ENCODE measurements at places on chromosomes 12 and 14.
A peak's percentile ranks its signal among the peaks of the same experiment; 100 is the strongest.

- peak; percentile 61 for DNase-seq
Measured at GRCh38 chr14:33934043-33934750, 16.7 kb downstream of the EGLN3 start.

GRCh38 chr14:102734436-102734835, 42.8 kb upstream of the TRAF3 start:
- DNase-seq = no peak

- DNase-seq = no peak
Measured at GRCh38 chr14:75372260-75372659, 55.6 kb upstream of the JDP2 start.

GRCh38 chr14:68947802-68948201, 31.3 kb downstream of the ACTN1 start:
- peak; percentile 59 for DNase-seq

DNA sequence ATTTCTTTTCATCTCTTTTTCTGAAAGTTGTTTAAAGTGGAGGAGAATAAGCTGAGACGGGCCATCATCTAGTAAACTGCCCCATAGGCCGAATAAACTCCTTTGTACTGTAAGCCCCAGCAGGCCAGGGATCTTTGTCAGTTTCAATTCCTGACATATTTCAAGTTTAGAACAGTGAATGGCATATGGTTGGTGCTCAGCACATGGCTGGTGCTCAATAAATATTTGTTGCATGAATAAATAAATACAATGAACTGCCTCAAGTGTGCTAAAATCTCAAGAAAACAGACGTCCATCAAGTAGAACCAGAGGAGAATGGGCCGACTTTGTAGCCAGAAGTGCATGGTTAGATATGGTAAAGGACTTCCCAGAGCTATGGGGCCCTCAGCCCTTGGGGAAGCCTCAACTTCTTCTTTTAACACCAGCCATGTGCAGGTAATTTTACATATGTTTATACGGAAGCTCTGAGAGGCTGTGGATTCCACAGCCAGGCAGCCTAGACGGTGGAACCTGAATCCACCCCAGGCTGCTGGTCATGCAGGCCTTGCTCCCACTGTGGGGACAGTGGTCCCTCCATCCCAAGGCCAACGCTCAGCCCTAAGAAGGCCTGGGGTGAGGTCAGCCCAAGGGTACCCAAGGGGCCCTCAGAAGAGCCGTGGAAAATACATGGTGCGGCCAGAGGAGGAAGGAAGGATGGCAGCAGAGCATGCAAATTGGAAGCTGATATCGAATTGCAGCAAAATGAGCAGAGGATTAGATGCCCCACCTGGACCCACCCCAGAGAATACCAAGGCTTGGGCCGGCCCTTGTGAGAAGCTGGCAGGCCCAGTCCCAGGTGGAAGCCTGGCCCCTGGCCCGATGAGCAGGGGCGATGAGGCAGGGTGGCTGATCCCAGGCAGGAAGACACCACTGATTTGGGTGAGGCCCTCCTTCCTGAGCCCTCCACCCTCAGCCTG, 8.7 kb upstream of the AQP2 start:
- no peak for DNase-seq

- DNase-seq = no peak
Measured at GRCh38 chr12:57859121-57859520, 12.6 kb upstream of the CTDSP2 start.

DNA sequence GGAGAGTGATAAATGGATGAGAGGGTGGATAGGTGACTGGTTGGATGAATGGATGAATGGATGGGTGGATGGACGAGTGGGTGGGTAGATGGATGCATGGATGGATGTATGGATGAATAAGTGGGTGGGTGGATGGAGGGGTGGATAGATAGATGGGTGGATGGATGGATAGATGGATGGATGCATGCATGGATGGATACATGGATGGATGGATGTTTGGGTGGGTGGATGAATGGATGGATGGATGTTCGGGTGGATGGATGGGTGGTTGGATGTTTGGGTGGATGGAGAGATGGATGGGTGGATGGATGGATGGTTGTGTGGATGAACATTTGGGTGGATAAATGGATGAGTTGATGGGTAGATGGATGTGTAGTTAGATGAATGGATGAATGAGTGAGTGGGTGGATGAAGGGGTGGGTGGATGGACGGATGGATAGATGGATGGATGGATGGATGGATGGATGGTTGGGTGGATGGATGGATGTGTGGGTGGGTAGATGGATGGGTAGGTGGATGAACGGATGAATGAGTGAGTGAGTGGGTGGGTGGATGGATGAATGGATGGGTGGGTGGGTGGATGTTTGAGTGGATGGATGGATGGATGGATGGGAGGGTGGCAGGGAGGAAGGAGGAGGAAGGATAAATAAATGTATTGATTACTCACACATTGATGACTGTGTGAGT, 9.7 kb upstream of the TMEM179 start:
- no peak for DNase-seq

- peak; percentile 87 for DNase-seq
Measured at GRCh38 chr14:63039866-63040265, 5.4 kb downstream of the KCNH5 start.

Data from epithelial cell of esophagus (primary cell).